Neural crest cell (in vitro differentiated cells): ENCODE measurements at places on chromosomes 6 and 20. TPM values are rescaled to one million over a fixed set of nuclear protein-coding genes. Genes with fewer than 3 reads are reported as not detected.

STX11 gene
- total RNA-seq, result not detected in 2 replicates

GRCh38 chr6:39794231-39794630 lies 2.1 kb downstream of the DAAM2 start:
- DNase-seq, result no peak

- no peak for DNase-seq
These were observed 4.6 kb downstream of the TGM3 start for GRCh38 chr20:2300420-2300819.

DNA sequence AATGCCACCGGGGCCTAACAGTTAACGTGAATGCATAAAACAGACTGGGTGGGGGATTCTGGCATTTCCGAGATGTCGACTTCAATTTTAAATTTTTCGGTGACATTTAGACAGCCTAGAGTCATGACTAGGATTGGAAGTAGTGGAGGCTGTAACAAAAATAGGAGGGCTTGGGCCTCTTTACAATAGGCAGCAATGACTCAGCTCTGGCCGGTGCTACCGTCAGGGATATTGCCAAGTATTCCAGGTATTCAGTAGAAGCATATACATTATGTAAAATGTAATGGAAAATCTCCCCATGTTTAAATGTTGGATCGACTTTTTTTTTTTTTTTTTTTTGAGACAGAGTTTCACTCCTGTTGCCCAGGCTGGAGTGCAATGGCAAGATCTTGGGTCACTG lies 136.2 kb upstream of the STMND1 start:
- no peak for DNase-seq

POM121L2 gene
- total RNA-seq, result not detected in 2 replicates
